HTR-8/SVneo (cell line): ENCODE measurements at places on chromosomes 12 and 14.
A peak's percentile ranks its signal among the peaks of the same experiment; 100 is the strongest.

GRCh38 chr12:57124261-57124877 lies 3.9 kb upstream of the LRP1 start:
- peak; percentile 61 for DNase-seq

DNA sequence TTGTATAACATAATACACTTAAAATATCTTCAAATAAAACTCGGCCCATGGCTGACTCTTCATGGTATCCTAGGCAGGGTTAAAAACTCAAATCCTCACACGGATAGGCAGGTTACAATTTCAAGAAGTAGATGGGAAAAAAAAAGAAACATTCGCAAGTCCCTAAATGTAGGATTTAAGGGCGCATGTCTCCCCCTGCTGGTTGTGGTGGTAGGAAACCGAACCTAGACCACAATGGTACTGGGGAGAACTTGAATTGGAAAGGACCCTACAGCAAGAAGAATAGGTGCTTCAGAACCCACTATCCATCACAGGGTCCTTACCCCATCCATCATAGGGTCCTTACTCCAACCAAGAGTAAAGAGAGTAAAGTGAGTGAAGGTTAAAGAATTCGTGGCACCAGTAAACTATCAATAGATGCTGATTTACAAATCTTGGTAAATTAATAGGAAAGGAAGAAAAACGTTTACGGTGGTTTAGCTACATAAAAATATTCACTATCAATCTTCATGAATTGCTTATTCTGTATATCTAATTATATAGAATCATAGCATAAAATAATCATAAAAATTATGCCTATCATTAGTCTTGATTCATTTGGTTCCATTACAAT lies 3.3 kb upstream of the CIPC start:
- DNase-seq, result peak; percentile 85

GRCh38 chr12:114166362-114166761 lies 200.2 kb upstream of the RBM19 start:
- peak; percentile 7 for DNase-seq

DNA sequence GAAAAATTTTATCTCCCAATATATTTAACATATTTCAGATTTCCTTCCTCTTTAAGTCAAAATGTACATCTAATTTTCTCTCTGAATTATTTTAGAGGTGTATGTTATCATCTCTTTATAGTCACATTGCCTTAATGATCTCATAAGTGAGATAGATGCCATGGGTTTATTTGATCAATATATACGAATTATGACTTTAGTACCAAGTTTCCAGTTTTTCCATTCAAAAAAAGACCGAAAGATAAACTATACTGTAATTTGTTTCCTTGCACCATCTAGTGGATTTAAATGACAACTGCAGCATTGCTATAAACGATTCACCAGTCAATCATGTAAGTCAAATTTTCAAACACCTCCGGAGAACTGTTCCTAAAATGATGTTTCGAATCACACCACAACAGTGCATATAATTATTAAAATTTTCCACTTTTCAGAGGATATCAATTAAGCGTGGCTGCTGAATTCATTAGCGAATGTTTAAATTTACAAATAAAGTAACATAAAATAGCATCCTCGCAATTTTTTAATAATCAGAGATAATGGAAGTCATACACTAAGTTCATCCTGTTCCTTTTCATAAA lies 419 bp upstream of the ATXN7L3B start:
- peak; percentile 47 for DNase-seq

DNA sequence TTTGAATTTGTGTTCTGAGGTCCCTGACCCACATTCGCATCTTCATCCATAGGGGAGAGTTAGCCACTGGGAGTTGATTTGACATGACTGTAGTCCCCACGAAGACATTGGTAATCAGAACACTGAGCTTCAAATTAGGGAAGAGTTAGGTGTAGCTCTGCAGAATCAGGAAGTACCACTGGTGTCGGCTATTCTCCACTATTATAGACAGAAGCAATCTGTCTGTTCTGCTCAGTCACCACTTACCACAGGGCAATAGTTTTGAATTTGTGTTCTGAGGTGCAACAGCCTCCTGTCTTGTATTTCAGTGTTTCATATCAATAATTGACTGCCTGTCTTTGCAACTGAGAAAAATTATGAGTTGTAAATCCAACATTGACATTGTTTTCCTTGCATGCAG lies 407.6 kb downstream of the LRFN5 start:
- no peak for DNase-seq
